GM04503 (cell line): ENCODE measurements at places on chromosomes 3 and 15.

- DNase-seq = no peak
Measured at GRCh38 chr3:142543307-142543706, 35.2 kb downstream of the ATR start.

- DNase-seq = no peak
Measured at GRCh38 chr3:55085231-55085630, 157.4 kb upstream of the LRTM1 start.

GRCh38 chr3:114329823-114330222 lies 36.0 kb downstream of the TIGIT start:
- no peak for DNase-seq

- DNase-seq = no peak
Measured at GRCh38 chr15:60690350-60690961, 211.5 kb upstream of the ICE2 start.

GRCh38 chr3:156952011-156952410 lies 125.9 kb downstream of the LEKR1 start:
- peak; percentile 11 for DNase-seq

DNA sequence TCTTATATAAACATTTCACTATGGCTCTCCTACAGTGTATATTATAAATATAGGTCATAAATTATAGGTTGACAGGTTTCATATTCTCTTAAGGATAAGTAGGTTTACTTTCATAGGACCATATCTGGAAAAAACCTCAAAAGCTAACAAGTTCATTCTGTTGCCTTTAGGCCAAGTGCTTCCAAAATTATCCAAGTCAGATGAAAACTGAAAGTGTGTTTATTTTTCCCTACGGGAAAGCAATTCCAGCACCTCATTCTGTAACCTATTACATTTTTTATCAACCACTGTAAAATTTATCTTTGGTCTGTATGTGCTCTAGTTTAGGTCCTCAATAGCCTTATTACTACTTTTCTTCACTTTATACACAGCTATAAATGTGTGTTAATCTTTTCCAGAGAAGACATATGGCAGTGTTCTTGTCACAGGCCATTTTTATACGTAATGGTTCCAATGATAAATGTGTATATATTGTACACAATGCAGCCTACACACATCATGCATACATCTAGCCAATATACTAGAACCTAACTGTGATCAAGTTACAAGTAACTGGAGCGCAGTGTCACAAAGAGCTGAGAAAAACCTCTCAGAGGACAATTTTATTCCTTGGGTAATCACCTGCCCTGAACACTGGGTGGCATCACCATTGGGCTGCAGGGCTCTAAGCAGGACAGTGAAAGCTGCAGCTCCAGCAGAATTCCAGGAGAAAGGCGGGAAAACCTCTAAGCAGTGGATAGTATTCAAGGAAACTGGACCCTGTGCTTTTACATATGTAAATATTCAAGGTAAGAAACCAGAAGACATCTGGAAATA lies 251.3 kb downstream of the CTNNB1 start:
- DNase-seq = no peak

DNA sequence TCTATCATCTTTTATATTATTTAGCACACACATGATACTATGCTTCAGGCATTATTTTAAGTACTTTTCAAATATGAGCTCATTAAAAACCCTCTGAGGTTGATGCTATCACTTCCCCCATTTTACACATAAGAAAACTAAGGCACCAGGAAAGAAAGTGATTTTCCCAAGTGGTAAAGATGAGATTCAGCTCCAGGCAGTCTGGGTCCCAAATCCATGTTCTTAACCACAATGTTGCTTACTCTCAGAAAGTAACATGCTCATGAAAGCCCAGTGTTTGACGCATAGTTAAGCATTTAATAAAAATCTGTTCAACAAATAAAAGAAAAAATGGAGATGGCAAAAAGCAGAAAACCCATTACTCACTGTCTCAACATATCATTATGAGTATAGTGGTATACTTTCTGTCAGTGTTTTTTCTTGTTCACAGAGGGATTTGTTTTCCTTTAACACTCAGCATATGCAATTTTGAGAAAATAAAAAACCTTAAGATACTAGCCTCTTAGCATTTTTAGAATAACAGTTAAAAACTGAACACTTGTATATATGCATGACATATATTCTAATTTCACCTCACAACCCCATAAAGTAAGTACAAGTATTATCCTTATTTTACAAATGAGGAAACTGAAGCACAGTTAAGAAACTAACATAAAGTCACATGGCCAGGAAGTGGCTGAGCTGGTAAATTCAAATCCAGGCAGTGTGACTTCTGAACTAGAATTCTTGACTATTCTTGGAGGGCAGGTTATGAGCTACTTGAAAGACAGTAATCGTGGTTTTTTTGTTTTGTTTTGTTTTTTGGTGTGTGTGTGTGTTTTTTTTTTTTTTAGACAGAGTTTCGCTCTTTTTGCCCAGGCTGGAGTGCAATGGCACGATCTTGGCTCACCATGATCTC lies 10.4 kb downstream of the PEAK1 start:
- DNase-seq = no peak

DNA sequence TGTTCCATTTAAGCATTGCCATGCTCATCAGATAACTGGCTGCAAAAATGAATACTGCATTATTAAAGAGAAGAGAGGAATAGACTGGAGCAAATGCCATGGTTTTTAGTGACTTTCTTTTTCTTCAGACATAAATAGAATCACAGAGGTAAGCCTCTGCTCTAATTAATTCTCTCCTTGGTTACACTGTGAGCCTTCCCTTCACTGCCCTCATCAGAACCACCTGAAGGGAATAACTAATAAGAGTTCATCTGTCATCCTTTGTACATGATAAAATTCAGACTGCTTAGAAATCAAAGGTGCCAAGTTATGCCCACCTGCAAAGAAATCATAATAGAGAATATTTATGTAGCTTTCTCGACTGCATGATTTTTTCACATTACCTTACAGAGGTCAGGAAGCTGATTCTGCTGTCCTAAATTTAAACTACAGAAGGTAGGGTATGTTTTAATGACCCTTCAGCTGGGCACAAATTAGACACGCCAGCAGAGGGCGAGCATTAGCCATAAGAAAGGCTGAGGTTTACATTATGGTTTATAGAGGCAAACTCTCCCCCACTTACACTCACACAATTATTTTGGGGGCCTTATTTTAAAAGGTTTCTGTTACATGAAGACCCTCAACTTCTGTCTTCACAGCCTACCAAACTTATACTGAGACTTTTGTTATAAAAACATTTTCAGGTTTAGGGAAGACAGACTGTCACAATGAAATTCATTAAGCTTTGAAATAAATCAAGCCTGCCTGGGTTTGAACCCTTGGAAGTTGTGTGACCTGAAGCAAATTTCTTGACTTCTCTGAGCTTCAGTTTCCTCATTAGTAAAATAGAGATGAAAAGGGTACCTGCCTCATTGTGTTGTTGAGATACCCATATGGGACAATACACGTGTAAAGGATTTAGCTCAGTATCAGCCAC lies 15.3 kb upstream of the UNC13C start:
- DNase-seq = no peak

DNA sequence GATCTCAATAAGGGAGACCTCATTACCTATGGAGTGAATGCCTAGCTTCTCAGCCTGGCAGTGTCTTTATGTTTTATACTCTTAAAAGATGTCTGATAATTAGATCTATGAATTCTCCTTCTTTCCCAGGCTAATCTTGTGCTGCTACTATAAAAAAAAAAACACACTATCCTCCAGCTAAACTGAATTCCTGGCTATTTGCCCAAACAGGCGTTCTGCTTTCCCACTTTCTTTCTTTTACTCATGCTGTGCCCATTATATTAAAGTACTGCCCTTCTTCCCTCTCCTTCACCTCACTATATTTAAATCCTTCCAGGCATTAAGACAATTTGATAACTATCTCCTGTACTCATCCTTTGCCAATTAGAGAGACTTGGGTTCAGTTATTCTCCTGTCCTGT lies 1134.9 kb downstream of the ROBO2 start:
- DNase-seq = no peak

DNA sequence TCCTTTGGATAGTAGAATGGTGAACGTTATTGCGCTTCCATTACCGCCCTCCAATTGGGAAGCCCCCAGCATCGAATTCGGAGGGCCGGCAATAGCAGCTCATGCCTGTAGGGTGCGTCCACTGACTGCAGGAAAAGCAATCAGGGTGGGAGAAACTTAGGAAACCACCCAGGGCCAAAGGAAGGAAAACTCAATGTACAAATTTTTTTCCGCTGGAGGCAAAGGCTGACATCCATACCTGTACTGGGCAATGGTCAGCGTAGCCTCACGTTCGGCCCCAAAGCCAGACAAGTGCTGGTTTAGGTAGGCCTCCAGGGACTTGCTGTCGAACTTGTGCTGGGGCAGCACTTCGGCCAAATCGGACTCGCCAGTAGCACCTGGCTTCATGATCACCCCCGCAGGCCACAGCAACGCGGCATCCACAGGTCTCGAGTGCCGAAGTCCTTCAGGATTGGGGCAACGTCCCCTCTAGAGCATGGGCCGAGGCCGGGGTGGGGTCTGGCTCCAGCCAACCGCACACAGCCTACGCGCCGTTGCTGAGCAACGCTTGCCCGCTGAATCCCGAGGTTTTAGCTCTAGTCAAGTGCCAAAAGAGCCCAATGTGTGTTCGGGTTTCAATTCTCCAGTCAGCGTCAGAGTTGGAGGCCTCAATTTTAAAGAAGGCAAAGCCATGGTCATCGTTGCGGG lies at the start of gene ACAD11:
ACAD11 (minus strand) TSS at position 445 of the 687 bp plus-strand sequence; CDS start at position 387, 58 bp downstream.
- DNase-seq = peak; percentile 42

GRCh38 chr3:159895430-159895829 lies 93.2 kb upstream of the IL12A start:
- DNase-seq = no peak

- no peak for DNase-seq
Measured at GRCh38 chr3:105539897-105540296, 173.2 kb downstream of the ALCAM start.

DNA sequence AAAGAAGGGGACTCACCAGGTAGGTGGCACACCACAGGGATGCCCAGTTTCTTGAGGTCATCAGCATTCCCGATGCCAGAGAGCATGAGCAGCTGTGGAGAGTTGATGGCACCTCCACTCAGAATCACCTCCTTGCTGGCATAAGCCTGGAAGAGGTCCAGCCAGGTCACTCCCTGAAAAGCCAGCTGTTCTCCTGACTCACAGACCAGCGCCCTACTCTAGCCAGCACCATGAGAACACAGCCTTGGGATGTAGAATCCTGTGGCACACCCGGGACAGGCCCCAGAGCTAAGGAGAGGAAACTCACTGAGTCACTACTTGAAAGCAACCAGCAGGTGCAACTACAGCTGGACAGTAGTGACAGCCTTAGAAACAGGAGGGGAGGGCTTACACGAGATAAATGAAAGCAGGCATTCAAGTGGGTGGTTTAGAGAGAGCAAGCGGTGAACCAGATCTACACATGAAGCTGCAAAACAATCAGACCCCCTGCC lies 24.5 kb downstream of the CHDH start:
- DNase-seq = no peak

- no peak for DNase-seq
Measured at GRCh38 chr3:38139191-38139590, 730 bp downstream of the MYD88 start.

DNA sequence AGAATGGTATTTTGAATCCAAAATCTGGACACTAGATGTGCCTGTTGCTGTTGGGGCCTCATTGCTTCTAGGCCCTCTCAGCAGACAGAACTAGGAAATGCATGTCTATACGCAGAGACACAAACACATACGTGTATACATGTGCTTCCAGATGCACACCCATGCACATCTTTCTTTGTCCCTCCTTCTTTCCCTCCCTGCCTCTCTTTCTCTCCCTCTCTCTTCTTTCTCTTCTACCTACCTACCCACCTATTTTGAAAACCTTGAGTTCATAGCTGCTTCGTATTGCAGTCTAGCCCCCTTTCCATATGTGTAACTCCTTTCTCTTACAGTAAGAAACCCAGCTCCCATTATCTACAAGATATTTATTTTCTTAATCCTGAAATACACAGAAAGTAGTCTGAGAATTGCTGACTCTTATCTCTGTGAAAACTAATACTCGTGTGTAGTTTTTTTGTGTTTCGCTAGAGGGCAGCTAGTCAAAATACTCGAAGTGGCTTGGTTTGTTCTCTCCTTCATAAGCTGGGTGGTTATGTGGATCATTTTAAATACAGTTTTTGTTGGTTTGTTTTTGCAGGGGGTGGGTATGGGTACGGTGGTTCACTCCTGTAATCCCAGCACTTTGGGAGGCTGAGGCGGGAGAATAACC lies 18.5 kb downstream of the RPL32 start:
- no peak for DNase-seq

DNA sequence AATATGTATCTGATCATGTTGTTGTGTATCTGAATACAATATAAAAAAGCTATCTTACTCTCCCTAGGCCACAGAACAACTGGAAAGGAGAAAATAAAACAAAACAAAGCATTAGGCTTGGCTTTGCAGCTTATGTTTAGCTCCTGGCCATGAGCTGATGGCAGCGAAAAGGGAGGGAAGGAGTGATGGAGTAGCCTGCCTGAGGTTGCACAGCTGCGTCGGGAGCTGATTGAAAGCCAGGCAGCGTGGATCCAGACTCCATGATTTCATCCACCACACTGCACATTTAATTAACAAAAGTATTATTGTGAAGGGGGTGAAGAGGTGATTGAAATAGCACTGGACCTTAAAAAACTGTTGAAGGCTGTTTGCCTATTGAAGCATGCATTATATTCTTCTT lies 212.2 kb downstream of the GABRG3 start:
- no peak for DNase-seq

DNA sequence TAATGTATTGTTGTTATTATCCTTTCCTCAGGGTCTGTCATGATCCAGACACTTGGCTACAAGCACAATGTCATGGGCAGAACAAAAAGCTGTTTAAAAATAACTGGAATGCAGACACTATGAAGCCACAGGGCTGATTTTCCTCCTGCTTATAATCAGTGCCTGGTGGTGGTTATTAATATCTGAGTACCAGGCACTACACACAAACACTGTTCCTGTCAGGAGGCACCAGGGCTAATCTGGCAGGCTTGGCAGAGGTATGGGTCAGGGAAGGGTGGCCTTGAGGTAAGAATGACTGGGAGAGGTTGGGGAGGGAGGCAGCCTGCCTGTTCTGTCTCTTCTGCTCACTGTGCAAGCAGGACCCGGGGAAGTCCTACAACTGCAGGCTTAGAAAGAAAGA lies 67.2 kb downstream of the WDR76 start:
- no peak for DNase-seq

DNA sequence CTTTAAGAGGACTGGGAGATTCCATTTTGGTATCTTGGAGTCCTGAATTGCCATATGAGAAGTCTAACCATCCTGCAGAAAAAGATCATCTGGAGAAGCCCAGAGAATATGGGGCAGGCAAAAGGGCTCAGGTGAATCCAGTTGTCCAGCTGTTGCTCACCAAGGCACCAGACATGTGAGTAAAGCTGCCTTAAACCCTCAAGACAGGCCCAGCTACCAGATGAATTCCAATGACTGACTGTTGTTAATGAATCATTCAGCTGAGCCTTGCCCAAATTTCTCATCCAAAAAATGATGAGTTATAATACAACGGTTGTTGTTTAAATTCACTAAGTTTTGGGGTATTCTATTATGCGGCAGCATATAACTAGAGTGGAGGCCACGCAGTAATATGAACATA lies 22.0 kb upstream of the NANOGP8 start:
- no peak for DNase-seq
